ENCODE measurements at places on chromosomes 2 and 18. TPM values are rescaled to one million over a fixed set of nuclear protein-coding genes. Genes with fewer than 3 reads are reported as not detected.
A peak's percentile ranks its signal among the peaks of the same experiment; 100 is the strongest.

- no peak overlapping the region for H3K4me3 ChIP-seq
- no peaks in the 10 kb centered on the region for H3K36me3 ChIP-seq
- no peaks in the 10 kb centered on the region for H3K4me1 ChIP-seq
- no peak overlapping the region for H3K27ac ChIP-seq
- H3K27me3 ChIP-seq: no peaks in the 10 kb centered on the region
Measured at GRCh38 chr2:98884658-98885057, 51.4 kb downstream of the CRACDL start.

GRCh38 chr2:109311771-109312170 lies 182.8 kb downstream of the SH3RF3 start:
- DNase-seq: no peak
- H3K27ac ChIP-seq: no peak overlapping the region
- H3K36me3 ChIP-seq: no peaks in the 10 kb centered on the region
- H3K27me3 ChIP-seq: no peaks in the 10 kb centered on the region
- H3K4me1 ChIP-seq: no peaks in the 10 kb centered on the region

DNA sequence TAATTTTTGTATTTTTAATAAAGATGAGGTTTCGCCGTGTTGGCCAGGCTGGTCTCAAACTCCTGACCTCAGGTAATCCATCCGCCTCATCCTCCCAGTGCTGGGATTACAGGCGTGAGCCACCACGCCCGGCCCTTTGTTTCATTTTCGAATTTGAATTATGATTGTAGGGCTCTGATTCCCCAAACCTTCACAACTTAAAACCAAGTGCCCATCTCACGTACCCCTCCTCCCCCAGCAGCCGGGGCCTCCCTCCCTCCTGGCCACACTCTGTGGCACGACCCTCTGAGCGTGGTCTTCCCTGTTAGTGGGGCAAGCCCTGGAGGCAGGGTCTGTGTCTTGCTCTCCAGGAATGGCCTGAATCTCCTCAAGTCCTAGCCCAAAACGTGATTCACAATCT lies 166.5 kb downstream of the ASB1 start:
- H3K36me3 ChIP-seq: no peaks in the 10 kb centered on the region
- no peaks in the 10 kb centered on the region for H3K27me3 ChIP-seq
- H3K27ac ChIP-seq: no peak overlapping the region
- no peak overlapping the region for H3K4me3 ChIP-seq
- H3K4me1 ChIP-seq: peaks cover 9% of the 10 kb centered on the region

DNA sequence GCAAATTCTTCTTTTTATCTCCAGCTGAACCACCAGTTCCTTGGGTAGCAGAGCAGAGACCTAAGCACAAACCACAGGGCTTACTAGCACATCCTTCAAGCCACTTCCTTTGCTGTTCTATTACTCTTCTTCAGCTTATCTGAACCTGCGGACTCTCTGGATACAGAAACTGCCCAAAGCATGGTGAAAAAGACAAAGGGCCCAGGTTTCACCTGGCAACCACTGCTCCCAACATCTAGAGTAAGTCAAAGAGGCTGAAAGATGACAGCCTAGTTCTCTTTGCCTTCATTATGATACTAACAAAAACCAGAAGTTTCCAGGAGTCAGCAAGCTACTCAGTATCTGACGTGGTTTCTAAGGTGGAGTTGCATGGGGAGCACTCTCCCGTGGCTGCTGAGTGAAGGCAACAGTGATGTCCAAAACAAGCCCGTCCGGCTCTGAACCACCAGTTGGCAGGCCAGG lies 43.4 kb downstream of the KANSL3 start:
- no peak overlapping the region for H3K27ac ChIP-seq
- H3K4me1 ChIP-seq: no peaks in the 10 kb centered on the region
- DNase-seq: no peak
- no peaks in the 10 kb centered on the region for H3K27me3 ChIP-seq

- H3K4me3 ChIP-seq: no peak overlapping the region
- H3K27me3 ChIP-seq: no peaks in the 10 kb centered on the region
- peak overlapping the region; percentile 21 for H3K27ac ChIP-seq
- no peaks in the 10 kb centered on the region for H3K4me1 ChIP-seq
- H3K36me3 ChIP-seq: no peaks in the 10 kb centered on the region
- no peak for DNase-seq
Measured at GRCh38 chr2:224850081-224850480, 133.9 kb upstream of the CCDC195 start.

DNA sequence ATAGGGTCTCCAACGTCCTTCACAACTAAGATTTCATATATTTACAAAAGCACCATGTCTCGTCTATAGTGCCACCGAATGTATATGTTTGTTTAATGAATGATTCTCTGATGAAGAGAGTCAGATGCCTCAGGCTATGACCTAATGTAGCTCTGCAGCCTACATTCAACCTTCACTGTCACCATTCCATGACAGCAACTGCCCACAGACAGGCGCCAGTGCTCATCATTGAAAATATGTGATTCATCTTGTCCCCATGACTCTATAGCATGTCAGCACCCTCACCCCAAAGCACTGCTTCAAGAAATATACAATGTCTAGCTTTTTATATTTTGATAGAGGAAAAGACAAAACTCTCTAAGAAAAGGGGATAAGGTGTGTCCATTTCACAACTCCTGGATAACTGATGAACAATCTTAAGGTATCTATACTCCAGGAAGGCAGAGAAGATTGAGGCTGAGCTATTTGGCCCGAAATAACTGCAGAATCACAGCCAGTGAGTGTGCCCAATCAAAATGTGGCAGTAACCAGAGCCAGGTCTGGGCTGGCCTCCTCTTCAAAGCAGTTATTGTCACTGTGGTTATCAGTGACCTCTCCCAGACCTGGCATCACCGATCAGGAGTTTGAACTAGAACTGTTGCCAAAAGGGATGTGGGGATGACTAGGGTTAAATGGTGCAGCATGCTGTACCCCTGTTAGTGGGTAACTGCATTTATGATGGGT lies 246.6 kb downstream of the SETBP1 start:
- H3K4me1 ChIP-seq: no peaks in the 10 kb centered on the region
- no peaks in the 10 kb centered on the region for H3K36me3 ChIP-seq
- H3K27me3 ChIP-seq: no peaks in the 10 kb centered on the region

GRCh38 chr2:27322301-27322765 lies 564 bp downstream of the MPV17 start:
- H3K27me3 ChIP-seq: no peaks in the 10 kb centered on the region
- H3K4me3 ChIP-seq: peak overlapping the region; percentile 76
- no peak for DNase-seq
- peak overlapping the region; percentile 99 for H3K27ac ChIP-seq

DNA sequence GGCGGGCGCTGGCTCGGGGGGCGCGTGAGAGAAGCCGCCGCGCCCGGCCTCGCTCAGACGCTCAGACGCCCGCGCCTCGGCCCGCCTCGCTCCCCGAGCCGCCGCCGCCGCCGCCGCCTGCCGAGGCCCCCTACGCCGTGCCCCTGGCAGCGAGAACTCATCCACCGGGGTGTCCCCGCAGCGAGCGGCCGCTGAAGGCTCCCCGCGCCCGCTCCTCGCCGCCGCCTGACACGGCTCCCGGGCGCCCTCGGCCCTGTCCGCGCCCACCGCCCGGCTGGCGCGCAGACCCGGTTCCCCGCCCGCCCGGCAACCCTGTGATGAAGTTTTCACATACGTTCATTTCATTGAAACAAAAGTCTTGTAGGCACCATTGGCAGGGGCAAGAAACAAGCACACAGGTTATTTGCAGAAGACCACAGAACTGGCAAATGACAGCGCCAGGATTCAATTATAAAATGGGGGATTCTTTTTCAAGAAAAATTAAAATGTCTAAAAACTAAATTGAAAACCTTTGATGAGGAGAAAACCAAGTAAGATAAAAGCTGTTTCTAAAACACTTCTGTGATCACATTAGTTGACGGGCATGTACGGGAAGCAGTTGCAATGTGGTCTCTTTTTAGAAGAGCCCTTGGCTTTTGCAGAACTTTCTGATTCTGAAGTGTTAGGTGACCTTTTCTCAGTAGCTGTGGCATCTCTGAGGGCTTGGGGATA lies 50.5 kb upstream of the TUBA3D start:
- no peaks in the 10 kb centered on the region for H3K27me3 ChIP-seq
- peak overlapping the region; percentile 68 for H3K4me3 ChIP-seq
- DNase-seq: no peak
- H3K36me3 ChIP-seq: no peaks in the 10 kb centered on the region
- no peak overlapping the region for H3K27ac ChIP-seq

- no peaks in the 10 kb centered on the region for H3K36me3 ChIP-seq
- H3K27me3 ChIP-seq: no peaks in the 10 kb centered on the region
- no peak overlapping the region for H3K4me3 ChIP-seq
- no peak overlapping the region for H3K27ac ChIP-seq
- H3K4me1 ChIP-seq: no peaks in the 10 kb centered on the region
Measured at GRCh38 chr2:95734976-95735890, 143.4 kb downstream of the TRIM43 start.

DNA sequence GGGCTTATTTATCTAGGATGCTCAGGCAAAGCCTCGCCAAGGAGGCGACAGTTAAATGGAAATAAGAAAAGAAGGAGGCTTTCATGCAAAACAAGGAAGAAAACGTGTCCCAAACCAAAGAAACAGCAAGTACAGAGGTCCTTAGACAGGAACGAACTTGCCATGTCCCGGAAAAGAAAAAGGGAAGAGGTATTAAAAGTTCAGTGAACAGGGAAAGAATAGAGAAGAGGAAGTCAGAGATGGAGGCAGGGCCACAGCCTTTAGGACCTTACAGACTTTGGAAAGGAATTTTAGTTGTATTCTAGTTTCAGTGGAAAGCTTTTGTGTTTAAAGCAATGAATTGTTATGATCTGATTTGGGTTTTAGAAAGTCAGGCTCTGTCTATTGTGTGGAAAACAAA lies 22.1 kb downstream of the IKZF2 start:
- DNase-seq: no peak
- H3K4me1 ChIP-seq: no peaks in the 10 kb centered on the region
- H3K27ac ChIP-seq: no peak overlapping the region
- no peak overlapping the region for H3K4me3 ChIP-seq
- no peaks in the 10 kb centered on the region for H3K27me3 ChIP-seq
- no peaks in the 10 kb centered on the region for H3K36me3 ChIP-seq

The SCYGR4 gene
- total RNA-seq: not detected

The C1GALT1C1L gene
- 2.0 TPM for total RNA-seq

The ANO7 gene
- 0.98 TPM for total RNA-seq

The XRCC5 gene
- total RNA-seq: 227 TPM

The NTSR2 gene
- total RNA-seq: 0.32 TPM

All from breast epithelium (tissue), 4 donors.